Amygdala (tissue), 56 donors: ENCODE measurements at places on chromosomes 7 and 10.

- no peak for DNase-seq
Observed at GRCh38 chr10:71476228-71477011, 79.7 kb downstream of the CDH23 start.

DNA sequence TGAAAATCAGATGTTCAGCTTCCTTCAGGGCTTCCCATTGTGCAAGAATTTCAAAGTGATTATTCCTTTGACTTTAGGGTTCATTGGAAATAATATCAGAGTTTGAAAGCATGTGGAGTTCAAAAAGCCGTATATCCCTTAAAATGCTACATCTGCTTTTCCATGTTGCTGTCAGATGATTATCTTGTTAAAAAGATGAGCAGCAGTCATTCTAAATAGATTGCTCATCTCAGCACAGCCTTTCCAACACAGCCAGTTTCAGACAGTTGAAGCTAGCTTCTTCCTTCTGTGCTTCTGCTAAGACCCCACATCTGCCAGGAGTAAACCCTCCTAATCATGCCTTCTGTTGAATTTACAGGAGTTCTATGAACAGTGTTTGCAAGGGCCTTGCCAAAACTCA, 204.4 kb upstream of the PTER start:
- no peak for DNase-seq

DNA sequence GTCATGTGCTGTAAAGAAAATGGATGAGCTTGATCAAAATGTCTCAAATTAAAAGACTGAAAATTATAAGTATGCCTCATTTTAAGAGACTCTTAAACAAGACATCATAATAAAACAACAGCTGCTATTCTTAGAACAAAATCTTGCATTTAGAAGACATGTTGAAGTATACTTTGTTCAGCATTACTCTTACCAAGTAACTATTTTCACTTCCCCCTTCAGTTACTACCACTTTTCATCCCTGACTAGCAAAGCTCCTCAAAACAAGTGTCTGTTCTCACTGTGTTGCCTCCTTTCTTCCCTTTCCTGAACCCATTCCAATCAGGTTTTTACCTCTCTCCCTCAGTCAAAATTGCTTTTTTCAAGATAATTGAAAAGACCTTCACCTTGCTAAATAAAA, 31.6 kb downstream of the ELAPOR2 start:
- no peak for DNase-seq

GRCh38 chr7:151687523-151688235, 168.0 kb upstream of the RHEB start:
- no peak for DNase-seq

DNA sequence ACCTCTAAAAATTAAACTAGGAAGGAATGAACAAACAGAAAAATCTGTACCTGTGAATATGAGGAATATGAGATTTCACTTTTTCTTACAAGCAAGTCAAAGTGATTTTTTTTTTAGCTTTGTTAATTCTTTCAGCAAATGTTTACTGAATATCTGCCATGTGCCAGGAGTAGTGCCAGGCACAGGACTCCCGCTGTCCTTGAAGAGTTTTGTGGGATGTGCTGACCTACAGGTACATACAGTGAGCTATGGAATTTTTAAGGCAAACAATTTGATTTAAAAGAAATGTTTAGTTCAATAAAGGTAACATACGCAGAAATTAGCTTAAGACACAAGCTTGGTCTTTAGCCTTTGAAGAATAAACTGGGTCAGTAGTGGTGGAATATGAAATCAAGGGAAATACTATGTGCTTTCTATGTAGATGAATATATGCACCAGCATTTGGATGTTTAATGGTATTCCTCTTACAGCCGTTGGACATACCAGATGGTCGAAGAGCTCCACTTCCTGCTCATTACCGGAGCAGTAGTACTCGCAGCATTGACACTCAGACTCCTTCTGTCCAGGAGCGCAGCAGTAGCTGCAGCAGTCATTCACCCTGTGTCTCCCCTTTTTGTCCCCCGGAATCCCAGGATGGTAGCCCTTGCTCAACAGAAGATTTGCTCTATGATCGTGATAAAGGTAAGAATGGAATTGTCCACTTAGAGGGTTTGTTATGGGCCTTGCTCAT, 102.0 kb downstream of the GLCCI1 start:
- no peak for DNase-seq

GRCh38 chr7:20201380-20201779, 15.8 kb downstream of the MACC1 start:
- DNase-seq: no peak

DNA sequence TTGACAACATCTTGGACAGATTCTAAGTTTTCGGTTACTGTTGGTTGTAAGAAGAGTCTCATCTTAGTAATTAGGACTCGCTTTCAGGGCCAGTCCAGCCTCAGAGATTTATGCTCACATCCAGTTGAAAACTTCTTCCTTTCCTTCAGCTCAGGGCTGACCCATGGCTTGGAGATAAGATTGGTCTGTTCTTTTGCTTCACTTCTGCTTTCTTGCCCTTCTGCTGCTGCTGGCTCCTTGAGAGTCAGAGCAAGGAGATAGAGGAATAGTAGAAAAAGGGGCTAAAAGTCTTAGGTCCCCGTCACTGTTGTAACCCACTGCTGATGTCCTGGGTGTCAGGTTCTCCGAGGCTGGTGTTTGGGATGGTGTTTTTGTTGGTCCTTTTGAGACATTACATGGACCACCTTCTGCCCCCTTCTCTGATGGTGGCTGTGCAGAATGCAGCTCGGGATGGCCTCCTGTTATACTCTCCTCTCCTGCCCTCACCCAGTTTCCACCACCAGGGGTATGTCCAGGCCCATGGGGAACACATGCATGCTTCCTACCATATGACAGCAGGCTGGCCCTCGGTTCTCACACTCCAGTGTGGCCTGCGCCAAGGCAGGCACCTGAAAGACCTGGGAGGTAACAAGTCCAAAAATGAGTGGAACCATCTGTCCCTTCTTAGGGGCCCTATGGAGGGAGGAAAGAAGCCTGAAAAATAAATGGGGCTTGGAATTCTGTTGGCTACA, 67.8 kb upstream of the PCBD1 start:
- DNase-seq: no peak

GRCh38 chr10:84265418-84265817, 20.6 kb downstream of the RGR start:
- DNase-seq: no peak

- DNase-seq: no peak
Observed at GRCh38 chr10:122441961-122442360, 12.5 kb upstream of the ARMS2 start.

- DNase-seq: no peak
Observed at GRCh38 chr7:117816727-117817126, 56.5 kb downstream of the CTTNBP2 start.

DNA sequence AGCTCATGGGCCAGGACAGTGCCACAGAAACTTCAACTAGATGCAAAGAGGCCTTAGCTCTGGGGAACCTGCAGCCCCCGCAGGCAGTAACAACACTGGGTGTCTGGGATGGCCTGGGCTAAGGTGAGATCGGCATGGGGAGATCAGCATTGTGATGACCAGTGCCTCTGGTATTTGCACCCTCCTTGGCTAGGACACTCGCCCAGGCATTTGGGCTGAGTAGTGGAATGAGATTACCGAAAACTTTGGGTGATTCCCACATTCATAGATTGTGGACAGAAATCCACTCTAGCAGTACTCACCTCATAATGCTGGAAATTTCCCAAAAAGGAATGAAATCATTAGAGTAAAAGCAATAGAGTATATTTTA, 70.6 kb upstream of the ZMIZ2 start:
- no peak for DNase-seq

- no peak for DNase-seq
Observed at GRCh38 chr7:112566442-112567324, 85.9 kb downstream of the LSMEM1 start.

GRCh38 chr7:33601884-33602283, 303.5 kb upstream of the BMPER start:
- no peak for DNase-seq

DNA sequence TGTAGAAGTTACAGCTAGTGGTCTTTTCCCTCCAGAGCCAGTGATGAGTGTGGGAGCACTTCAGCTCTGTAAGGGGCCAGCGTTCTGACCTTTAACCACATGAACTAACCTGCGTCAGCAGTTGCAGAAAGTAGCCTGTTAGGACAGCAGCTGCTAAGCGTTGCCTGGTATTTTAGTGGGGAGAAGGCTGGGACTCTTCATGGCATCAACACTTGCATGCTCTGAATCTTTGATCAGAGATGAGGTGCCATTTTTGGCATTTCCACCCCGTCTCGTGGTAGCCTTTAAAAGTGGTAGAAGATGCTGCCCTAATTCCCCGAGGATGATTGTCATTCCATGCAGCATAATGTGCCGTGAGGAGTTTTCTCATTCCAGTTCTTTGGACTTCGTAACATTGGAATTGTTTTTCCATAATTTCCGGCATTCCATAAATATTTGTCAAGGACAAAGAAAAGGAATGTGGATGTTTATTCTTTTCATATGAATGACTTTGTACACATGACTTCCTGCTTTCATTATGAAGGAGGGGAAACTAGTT, 92.2 kb downstream of the AVL9 start:
- no peak for DNase-seq

DNA sequence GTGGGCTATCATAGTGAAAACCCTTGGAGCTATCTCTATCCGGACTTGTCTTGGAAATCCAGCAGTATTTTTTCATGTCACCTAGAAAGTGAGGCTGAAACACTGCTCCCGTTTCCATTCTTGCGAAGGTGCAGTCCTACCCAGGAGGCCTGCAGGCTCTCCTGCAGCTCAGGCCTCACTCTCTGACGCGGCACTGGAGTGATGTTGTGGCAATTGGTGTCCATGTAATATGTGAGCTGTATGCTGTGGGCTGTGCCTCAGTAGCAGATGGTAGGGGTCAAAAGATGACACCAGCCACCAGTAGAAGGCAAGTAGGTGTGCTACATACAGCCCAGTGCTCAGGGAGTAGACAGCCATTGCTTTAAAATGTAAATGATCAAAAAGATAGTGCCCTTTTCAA, 28.1 kb upstream of the ZNF680 start:
- no peak for DNase-seq

GRCh38 chr10:117366741-117367140, 8.5 kb downstream of the PDZD8 start:
- DNase-seq: no peak

DNA sequence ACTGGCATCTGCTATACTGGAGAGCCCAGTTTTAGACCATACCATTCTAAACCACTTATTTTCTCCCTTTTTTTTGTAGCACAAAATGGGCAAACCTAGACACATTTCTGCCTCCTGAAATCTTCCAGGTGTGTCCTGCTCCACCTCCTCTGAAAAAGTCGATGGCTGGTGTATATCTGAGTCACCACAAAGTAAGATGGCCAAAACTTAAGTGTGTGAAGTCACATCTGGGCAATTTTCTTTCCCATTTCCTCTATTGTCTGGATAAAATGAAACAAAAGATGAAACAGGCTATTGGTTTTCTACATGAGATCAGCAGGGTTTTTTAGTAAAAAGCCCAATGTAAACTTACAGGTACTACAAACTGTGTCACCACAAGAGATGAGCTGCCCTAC, 65.5 kb downstream of the OSBPL3 start:
- no peak for DNase-seq

DNA sequence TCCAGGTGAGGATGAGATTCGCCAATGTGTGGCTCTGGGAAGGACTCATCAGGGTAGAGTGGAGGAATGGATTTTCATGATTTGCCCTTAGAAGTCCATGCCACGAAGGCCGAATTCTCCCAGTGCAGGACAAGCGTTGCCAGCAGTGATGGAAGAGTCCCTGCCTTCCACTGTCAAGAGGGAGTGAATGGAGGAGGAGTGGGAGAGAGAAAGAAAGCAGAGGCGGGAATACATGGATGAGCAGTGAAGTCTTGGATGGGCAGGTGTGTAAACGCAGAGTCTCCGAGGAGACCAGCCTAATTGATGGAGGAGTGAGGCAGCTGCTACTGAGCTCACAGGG, 419.2 kb downstream of the GLRX3 start:
- no peak for DNase-seq

DNA sequence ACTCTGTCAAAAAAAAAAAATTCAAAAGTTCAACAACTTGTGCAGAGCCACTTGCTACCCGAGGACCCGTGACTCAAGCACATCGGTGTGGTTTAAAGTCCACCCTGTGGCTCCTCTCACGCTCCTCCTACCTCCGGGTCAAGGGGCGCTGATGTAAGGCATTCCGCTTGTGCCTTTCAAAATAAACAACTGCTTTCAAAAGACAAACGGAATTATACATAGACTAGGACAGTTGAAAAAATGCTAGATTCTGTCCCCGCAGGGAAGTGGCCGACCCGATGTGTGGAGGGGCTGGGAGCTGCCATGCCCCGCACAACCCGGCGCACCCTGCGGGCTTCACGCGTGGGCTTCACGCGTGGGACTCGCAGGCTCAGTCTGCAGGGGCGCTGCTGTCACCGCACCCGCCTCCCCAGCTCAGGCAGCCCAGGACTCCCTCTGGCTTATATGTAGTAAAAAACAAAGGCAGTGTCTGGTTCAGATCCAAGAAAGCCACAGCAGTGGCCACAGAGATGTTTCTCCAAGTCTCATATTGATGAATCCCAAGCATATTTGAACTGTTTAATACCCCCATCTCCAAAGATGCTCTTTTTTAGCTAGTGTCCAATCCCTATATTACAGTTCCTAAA, 239.7 kb upstream of the INHBA start:
- DNase-seq: no peak

DNA sequence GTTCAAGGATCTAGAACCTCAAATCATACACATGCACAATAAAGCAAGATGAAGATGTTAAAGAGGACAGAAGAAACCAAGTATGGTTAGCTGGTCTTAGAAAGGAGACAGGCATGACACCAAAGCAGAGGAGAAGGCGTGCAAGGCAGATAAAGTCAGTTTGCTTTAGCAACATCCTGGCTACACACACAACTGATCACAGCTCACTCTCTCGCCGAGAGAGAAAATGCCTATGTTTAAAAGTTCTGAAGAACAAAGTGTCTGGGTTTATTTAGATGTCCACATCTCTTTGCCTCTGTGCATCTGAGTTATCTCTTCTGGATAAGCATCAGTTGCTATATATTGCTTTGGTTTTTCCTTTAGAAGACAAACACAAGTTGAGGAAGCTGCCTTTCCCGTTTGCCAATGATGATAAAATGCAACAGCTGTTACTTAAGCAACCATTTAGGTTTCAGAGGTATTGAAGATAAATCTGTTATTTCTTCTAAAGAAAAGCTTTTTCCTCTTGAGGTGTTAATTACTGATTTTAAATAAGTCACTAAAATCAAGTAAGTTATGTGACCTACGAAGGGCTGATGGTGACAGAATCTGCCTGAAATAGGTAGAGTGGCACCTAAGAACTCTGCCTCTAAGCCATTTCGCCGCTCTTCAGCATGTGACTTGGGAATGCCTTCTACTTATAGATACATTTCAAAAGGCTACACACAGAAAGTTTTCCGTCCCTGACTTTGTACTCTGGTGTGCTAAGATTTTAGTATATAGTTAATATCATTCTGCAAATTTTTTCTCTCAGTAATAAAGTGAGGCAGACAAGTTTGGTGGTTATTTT, 146.2 kb upstream of the ASAH2 start:
- DNase-seq: no peak
